Stimulated activated CD4-positive, alpha-beta T cell treated with anti-CD3 and anti-CD28 coated beads, TNF-alpha, amount 100 ng/mL, for 4 hours (primary cell): ENCODE measurements at places on chromosomes 7 and 10.
A peak's percentile ranks its signal among the peaks of the same experiment; 100 is the strongest.

DNA sequence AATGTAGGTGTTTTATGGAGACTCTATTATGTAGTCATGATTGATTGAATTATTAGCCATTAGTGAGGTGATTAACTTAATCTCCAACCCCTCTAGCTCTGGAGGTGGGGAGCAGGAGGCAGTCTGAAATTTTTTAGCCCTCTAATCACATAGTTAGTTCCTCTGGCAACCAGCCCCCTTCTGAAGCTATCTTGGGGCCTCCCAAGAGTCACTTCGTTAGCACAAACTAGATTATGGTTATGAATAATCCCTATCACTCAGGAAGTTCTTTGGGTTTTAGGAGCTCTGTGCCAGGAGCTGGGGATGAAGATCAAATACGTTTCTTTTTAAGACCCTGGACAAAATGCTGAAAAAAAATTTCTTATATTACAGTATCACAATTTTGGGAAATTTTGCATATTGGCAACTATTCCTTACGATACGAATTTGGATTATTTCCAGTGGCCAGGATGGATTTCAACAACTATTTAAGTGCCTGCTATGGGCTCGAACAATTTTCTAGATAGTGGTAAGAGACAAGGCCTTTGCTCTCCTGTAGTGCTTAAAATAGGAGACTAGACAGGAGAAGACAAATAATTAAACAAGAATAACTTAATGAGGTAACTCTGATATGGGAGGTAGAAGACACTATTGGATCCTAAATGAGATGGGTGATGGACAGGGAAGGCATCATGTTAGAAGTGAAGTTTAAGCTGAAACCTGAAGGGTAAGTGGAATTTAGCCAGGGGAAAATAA is 52.9 kb downstream of the BTAF1 start:
- no peak for DNase-seq

- no peak for DNase-seq
Measured at GRCh38 chr7:30136117-30136731, 1.4 kb downstream of the MTURN start.

DNA sequence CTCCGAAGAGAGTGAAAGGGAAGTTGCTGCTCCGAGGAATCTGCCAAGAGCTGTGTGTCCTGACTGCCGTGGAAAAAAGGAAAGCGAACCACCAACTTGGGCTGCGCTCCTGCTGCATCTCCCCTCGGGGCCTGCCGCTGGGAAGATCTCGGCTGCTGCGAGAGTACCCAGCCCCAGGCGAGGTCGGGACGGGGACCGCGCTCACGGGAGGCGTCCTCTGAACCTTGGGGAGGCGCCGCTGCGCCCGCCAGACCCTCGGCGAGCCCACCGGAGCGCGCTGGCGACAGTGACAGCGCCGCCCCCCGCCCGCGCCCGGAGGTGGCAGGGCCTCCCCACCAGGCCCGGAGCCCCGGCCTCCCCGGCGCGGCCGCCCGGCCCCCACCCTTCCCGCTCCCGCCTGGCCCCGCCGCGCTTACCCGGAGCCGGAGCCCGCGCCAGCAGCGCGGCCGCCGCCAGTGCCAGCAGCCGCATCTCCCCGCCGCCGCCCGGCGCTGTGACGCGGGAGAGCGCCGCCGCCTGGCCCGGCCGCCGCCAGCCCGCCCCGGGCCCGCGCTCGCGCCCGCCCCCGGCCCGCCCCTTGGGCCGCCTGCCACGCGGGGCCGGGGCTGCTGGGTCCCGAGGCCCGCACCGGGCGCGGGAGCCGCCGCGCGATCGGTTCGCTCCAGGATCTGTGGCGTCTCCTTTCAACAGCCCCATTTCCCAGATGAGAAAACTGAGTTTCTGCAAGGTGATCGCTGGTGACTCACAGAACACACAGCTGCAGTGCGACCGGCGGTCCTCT is at the start of gene VSTM4:
TSS of gene VSTM4 (minus strand) at position 508 of the 781 bp plus-strand sequence. CDS start at position 471, 37 bp downstream.
- no peak for DNase-seq

- DNase-seq: no peak
Measured at GRCh38 chr7:132451161-132451560, 125.1 kb downstream of the PLXNA4 start.

DNA sequence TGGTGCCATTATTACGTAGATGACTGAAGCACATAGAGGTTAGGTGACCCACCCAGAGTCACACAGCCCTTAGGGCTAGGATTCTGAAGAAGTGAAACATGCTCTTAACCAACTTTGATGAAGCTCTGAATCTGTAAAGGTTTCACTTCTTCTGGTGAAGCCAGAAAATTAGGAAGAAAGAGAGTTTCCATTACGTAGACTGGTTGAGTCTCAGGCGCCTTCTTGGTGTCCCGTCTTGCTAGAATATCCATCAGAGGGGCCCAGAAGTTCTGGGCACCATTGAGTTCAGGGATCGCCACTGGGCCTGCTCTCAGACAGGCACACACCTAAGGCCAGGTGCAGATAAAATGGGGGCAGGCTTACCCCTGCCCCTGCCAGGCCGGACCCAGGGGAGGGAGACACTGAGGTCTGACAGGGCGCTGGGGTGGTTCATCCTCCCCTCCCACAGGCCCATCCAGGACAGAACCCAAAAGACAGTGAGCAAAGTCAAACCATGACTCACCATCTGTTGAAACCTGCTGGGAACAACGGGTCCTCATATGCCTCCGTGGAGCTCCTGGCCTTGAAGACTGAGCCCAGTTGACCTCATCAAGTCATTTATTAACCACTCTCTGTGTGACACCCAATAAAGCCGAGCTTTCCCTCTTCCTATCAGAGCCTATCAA is 33.2 kb downstream of the DRGX start:
- DNase-seq: no peak

DNA sequence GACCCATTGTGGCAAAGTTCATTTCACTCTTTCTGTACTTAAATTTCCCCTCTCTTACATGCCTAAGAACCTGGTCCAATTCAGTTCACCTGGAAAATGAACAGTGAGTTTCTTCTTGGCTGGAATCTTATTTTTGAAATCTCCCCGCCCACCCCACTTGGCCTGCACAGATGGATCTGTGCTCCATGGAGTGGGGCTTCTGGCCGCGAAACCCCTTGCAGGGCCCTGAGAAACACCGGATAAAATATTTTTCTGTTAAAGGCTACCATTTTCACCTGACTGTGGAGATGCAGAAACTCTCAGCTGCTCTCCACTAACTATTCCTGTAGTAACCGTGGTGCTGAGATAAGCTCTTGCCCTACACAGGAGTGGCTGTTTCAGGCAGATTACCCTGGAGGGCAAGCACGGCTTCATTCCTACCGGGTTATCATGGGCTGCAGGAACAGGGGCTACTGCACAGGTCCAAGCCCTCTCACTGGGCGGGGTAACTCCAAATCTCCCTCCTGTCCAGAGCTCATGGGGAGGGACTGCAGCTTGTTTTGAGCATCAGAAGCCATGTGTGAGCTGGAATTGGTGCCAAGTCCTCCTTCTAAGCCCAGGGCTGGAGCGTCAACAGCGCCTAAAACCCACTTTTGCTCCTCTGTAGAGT is 118.9 kb downstream of the PRPF18 start:
- no peak for DNase-seq

DNA sequence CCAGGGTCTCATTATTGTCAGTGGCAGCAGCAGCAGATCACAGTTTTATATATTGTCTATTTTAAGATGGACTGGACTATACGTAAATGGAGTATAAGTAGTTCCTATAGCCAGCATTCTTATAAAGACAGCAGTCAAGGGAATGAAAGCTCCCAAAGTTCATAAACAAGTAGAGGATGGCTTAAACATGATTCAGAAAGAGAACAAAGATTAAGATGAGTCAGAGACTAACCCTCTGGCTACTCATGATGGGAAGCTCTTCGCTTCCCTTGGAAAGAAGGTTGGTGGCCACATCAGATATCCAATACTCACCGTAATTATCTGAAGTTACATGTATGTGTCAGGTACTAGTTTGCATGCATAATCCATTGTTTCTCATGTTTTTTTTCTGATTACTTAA is 277.0 kb downstream of the INHBA start:
- DNase-seq: no peak

DNA sequence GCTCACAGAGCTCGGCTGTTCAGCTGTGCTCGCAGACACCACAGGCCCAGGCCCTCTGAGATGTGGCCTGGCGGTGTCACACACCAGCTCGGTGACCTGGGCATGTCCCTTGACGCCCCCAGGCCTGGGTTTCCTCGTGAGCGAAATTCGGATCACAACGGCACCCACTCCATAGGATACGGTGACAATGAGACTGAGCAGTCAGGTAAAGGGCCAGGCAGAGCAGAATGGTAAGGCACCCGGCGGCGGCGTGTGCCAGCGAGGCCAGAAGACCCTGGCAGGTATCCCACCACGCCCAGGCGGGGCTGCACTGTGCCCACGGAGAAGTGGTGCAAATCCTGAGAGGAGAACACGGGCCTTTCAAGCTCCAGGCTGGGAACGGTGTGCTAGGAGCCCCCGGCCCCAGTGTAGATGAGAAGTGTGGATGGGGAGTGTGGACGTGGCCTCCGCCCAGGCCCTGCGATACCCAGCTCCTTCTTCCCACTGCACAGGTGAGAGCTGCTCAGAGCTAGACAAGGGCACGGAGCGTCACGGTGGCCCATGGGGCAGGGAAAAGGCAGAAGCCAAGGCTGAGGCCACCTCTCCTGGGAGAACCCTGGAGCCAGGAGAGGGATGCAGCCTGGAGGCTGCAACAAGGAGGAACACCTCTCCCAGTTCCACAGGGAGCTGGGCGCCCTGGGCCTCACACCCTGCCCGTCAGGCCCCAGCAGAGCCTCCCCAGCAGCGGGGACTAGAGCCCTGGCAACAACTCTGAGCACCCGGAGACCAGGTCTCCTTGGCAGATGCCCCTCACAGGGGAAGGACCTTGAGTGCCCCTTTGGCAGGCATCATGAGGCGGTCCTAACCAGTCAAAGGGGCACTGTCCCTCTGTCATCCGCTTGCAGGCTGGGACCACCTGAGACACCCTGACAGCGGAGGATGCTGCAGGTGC is 219.1 kb downstream of the MAD1L1 start:
- DNase-seq: no peak

DNA sequence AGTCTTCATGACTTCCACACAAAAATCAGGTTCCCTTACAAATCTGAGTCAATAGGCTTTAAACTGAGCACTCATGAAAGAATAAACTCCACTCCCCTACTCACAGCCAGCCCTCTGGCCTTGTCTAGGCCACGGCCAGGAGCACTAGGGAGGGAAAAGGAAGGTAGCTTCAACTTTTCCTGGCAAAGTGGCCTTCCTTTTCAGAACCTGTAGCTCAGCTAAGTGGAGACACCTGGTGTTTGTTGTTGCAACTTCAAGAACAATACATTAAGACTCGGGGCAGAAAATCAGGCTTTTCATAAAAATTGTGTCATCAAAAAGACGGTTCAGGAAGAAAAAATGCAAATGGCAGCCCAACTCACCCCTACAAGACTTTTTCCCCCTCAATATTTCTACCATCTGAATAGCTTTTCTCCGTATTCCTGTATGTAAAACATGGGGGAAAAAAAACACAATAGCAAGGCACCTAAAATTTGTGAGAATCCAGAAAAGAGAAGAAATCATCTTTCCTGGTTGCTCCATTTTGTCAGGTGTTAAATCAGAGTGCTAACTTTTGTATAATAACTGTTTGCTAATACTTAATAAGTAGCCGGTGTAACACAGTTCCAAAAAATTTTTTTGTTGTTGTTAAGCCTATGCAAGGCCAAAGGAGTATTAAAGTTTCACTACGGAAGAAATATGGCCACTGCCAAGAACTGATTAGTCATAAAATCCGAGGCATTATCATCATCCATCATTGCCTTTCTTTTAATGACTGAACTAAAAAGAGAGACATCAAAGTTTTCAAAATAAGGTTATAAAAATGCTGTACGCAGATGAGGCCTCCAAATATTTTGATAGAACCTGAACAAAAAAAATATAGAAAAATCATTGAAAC is 66.2 kb upstream of the ARID5B start:
- no peak for DNase-seq

DNA sequence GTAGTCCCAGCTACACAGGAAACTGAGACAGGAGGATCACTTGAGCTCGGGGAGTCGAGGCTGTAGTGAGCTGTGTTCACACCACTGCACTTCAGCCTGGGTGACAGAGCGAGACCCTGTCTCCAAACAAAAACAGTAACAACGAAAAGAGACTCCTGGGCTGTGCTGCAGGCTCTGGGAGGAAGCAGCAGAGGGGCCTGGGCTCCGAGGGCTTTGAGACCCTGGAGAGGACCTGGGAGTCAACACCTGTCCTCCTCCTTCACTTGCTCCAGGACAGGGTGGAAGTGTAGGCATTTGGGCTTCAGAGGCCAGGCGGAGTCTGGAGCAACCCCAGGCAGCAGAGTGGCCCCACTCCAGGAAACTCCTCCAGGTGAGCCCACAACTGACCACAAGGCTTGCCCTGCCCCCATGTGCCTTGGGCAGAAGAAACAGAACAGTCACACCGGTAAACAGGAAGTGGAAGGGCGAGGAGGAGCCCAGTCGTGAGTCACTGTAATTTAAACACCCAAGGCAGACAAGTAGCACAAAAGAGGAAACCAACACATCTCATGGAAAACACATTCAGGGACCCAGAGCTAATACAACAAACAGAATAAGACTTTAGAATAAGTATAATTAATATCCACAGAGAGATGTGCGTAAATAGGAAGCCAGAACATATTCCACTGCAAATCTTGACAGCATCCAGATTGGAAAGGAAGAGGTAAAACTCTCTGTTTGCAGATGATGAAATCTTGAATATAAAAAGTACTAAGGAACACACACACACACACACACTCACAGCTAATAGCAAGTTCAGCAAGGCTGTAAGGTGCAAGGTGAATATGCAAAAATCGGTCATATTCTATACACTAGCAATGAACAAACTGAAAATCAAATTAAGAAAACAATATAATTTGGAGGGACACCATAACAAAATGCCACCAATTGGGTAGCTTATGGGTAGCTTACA is 20.5 kb upstream of the RASGEF1A start:
- no peak for DNase-seq

GRCh38 chr10:123538401-123539320 is 127.5 kb upstream of the GPR26 start:
- DNase-seq: no peak

GRCh38 chr7:105014693-105015389 is 836 bp downstream of the KMT2E start:
- DNase-seq: peak; percentile 23

GRCh38 chr7:69696054-69696591 is 97.8 kb downstream of the AUTS2 start:
- no peak for DNase-seq

GRCh38 chr7:101536232-101536631 is 92.9 kb downstream of the MYL10 start:
- DNase-seq: no peak
